ENCODE measurements at places on chromosomes 12 and 14.
A peak's percentile ranks its signal among the peaks of the same experiment; 100 is the strongest.

DNA sequence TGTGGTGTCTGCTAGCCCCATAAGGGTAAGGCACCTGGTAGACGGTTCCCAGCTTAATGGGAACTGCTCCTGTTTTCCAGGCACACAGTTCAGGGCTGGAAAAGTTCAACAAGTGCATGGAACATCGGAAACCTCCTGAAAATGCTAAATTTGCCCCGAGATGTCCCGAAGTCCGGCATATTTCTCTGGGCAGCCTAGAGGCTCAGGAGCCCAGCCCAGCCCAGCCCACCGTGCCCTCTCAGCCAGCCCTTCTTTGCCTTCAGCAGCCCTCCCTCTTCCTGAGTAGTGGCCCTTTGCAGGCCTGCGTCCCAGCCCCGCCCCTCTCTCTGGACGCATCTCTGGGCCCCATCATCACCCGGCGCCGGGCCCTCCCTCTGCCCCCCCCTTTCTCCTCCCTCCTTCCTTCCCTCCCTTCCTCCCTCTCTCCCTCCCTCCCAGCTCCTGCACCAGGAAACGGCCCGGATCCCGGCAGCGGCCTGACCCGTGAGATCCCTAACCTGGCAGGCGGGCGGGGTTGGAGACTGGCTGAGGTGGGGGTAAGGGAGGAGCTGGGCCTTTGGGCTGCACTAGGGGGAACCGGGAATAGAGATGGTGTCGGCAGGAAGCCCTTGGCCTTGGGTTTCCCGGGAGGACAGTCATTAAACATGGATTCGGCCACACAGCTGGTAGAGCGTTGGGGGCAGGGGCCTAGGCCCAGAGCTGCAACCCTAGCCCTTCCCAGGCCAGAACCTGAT, at the start of gene BCL2L2:
Gene BCL2L2, plus strand, starts transcription at position 422 of the 734 bp plus-strand sequence. CDS start 935 bp downstream, outside the sequence.
- peak; percentile 39 for DNase-seq

DNA sequence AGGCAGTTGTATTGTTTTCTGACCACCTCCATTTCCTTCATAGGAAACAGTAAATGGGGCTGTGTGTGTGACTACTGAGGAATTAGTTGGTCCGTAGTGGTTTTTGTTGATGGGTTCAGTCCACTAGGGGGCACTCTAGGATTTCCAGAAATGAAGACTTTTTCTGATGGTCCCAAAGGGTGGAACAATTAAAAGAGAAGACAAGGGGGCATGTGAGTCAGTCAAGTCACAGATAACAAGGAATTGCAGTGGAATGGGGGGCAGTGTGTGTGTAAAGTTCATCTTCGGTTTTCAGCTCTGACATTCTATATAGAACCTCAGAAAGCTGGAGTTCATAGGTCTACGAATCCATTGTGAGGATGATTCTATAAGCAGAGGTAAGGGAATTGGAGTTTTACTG, 186.6 kb upstream of the OR4E1 start:
- DNase-seq, result no peak

DNA sequence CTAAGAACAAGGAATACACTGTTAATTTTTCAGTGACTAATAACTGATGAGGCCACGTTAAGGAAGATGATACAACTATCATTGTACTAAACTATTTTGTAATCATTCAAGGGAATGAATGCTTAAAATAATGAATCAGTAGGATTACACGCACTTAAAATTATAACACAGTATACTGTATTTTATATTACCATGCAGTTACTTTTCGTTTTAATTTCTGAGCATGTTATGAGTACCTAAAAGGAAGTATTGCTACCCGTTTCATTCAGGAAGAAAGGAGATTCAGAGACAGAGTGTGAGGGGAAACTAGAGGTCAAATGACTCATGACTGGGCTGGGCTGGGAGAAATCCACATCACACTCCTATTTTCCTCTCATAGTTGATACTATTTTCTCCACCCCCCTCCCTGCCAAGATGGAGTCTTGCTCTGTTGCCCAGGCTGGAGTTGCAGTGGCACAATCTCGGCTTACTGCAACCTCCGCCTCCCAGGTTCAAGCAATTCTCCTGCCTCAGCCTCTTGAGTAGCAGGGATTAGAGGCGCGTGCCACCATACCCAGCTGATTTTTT, 202.0 kb downstream of the PPM1H start:
- DNase-seq, result peak; percentile 68

GRCh38 chr14:25396128-25396527, 346.2 kb upstream of the STXBP6 start:
- DNase-seq, result no peak

DNA sequence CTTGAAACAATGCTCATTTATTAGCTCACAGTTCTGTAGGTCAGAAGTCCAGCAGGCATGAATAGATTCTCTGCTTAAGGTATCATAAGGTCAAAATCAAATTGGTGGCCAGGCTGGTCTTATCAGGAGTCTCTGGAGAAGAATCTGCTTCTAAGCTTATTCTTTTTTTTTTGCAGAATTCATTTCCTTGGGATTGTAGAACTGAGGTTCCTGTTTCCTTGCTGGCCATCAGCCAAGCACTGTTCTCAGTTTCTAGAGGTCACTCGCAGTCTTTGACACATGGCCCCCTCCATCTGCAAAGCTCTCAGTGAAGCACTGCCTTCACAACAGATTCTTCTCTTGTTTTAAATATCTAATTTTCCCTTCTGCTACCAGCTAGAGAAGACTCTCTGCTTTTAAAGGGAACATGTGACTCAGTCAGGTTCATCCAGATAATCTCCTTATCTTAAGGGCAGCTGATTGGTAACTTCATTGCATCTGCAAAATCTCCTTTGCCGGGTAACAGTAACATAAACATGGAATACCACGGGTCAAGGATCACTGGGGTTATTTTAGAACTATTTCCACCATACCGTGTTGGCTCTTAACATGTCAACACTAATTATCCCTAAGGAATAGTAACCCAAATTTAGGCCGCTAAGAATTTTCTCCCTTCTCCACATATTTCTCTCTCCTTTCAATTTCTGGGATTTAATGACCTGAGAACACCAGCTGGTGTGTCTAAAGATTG, 25.3 kb downstream of the RHOJ start:
- DNase-seq, result no peak

Data from RCC 7860 (cell line).